ENCODE measurements at places on chromosomes 6 and 20. TPM values are rescaled to one million over a fixed set of nuclear protein-coding genes. Genes with fewer than 3 reads are reported as not detected.

TRIM27 gene
- 67.1 TPM for total RNA-seq

TMEM217 gene
- total RNA-seq, result 2.0 TPM

CST3 gene
- 8.5 TPM for total RNA-seq

TRERF1 gene
- 21.4 TPM for total RNA-seq

DEF6 gene
- 216 TPM for total RNA-seq

ANKEF1 gene
- total RNA-seq, result 7.6 TPM

GRCh38 chr6:40343877-40344565 is 243.1 kb downstream of the LRFN2 start:
- no peaks in the 10 kb centered on the region for H3K36me3 ChIP-seq
- DNase-seq, result no peak
- no peak overlapping the region for H3K27ac ChIP-seq
- H3K27me3 ChIP-seq, result peaks cover 20% of the 10 kb centered on the region

DNA sequence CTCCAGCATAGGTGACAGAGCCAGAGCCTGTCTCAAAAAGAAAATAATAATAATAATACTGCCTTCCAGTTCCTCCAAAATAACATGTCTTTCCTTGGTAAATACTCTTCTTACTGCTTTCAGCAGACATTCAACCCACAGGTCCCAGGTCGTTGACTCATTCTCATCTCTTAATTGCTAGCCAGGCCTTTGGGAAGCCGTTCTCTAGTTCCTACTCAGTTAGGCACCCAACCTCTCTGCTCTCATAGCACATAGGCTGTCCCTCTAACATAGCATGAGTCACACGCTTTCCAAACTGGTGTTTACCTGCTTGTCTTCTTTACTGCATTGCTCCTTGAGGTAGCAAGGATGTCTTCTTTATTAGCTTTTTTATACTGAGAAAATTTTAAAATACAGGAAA is 98.8 kb downstream of the LAMA2 start:
- no peak overlapping the region for H3K27ac ChIP-seq
- H3K4me3 ChIP-seq, result no peak overlapping the region
- DNase-seq, result no peak
- H3K27me3 ChIP-seq, result peaks cover 2% of the 10 kb centered on the region
- no peaks in the 10 kb centered on the region for H3K36me3 ChIP-seq

- H3K27ac ChIP-seq, result no peak overlapping the region
- DNase-seq, result no peak
- H3K36me3 ChIP-seq, result no peaks in the 10 kb centered on the region
- H3K4me1 ChIP-seq, result peaks cover 5% of the 10 kb centered on the region
Observed at GRCh38 chr6:150184850-150185731, 42.2 kb downstream of the PPP1R14C start.

DNA sequence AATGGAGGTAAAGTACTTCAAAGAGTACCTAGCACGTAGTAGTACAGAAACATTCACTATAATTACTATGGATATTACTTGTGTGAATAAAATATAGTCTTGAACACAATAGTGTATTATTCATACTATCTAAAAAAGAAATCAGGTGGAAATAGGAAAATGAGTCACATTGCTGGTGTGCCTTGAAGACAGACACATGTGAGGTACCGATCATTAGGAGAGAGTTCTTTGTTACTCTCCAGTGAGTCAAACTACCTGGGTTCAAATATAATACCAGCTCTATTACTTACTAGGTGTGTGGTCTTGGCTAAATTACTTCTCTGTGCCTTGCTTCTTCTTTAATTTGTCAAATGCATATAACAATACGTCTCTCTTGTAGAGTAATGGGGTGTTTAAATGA is 50.8 kb upstream of the BEND6 start:
- no peaks in the 10 kb centered on the region for H3K4me1 ChIP-seq
- no peak overlapping the region for H3K27ac ChIP-seq
- no peak for DNase-seq
- no peak overlapping the region for H3K4me3 ChIP-seq

DNA sequence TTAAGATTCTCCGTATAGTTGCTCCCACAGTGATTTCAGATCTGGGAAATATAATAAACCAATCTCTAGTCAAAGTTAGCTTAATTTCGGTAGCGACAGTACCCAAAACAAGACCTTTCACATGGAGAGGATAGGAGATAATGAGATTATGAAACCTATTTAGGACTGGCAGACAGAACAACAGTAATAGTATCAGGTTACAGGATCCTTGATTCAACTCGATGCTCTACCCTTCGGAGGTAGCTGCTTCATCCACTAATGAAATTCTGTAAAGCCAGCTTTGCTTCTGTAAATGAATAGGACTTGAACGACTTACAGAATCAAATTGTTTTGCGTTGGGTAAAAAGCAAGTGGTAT is 534 bp upstream of the AKIRIN2 start:
- H3K36me3 ChIP-seq, result peaks cover 16% of the 10 kb centered on the region
- H3K4me3 ChIP-seq, result peak overlapping the region; percentile 99
- no peak for DNase-seq

DNA sequence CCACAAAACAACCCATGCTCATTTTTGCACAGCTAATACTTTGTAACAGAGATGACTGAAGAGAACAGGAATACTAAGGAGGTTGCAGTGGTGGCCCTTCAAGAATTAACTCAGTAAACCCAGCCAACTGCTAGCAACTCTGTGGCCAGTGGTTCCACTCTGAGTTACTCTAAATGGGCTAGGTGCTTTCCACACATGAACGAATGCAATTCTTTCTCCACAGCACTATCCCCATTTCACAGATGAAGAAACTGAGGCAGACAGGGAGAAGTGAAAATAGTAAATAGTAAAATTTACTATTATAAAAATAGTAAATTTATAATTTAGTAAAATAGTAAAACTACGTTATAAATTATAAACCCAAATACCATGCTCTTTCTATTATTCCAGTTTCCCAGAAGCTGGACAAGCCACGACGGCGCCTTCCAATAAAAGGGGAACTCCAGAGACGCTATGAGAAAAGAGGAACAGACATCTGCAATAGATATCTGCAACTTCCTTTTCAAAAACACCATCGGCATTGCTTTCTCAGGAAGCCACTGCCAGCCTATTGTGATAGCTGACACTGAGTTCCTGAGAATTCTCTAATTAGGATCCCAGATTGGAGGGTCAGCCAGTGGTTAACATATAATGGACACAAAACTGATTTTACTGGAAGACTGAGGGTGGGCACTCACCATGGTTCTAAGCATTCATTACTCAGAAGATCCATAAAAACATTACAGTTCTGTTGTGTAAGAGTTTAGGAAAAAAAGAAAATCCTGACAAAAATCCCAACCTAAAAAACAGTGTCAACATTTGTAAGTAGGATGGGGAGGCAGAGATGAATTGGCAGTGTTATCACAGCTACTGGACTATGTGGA is 16.2 kb downstream of the FKBP1A start:
- peak overlapping the region; percentile 36 for H3K4me3 ChIP-seq
- H3K4me1 ChIP-seq, result peaks cover 86% of the 10 kb centered on the region
- no peaks in the 10 kb centered on the region for H3K27me3 ChIP-seq
- H3K27ac ChIP-seq, result peak overlapping the region; percentile 63
- DNase-seq, result no peak
- peaks cover 33% of the 10 kb centered on the region for H3K36me3 ChIP-seq

DNA sequence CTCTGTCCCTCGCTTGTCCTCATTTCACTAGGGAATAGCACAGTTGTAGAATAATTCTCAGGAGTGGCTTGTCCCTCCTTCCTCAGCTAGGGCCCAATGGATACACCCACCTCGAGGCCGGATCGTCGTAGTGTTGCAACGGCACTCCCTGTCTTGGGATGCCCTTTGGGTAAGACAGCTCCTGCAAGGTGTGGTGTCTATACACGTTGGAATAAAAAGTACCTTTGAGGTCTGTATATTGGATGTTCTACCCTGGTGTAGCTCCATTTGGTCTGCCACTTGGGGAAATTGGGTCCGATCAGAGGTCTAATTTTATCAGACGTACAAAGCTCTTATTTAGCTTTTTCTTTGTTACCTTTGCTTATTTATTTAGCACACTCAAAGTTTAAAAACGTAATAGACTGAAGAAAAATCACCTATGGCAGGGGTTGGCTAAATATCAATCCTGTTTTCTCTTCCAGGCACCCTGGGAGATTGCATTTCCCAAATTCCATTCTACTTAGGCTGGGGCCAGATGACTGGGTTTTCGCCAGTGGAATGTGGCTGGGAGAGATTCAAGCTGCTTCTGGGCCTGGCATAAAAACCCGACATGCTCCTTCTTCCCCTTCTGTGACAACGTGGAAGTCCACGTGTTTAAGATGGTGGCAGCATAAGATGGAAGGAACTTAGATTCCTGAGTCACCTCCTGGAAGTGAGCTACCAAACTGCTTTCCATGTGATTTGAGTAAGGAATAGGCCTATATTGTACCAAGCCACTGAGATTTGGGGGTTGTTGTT is 82.3 kb upstream of the CD83 start:
- H3K4me3 ChIP-seq, result no peak overlapping the region
- no peak for DNase-seq
- no peaks in the 10 kb centered on the region for H3K36me3 ChIP-seq
- peaks cover 17% of the 10 kb centered on the region for H3K27me3 ChIP-seq
- H3K27ac ChIP-seq, result no peak overlapping the region

DNA sequence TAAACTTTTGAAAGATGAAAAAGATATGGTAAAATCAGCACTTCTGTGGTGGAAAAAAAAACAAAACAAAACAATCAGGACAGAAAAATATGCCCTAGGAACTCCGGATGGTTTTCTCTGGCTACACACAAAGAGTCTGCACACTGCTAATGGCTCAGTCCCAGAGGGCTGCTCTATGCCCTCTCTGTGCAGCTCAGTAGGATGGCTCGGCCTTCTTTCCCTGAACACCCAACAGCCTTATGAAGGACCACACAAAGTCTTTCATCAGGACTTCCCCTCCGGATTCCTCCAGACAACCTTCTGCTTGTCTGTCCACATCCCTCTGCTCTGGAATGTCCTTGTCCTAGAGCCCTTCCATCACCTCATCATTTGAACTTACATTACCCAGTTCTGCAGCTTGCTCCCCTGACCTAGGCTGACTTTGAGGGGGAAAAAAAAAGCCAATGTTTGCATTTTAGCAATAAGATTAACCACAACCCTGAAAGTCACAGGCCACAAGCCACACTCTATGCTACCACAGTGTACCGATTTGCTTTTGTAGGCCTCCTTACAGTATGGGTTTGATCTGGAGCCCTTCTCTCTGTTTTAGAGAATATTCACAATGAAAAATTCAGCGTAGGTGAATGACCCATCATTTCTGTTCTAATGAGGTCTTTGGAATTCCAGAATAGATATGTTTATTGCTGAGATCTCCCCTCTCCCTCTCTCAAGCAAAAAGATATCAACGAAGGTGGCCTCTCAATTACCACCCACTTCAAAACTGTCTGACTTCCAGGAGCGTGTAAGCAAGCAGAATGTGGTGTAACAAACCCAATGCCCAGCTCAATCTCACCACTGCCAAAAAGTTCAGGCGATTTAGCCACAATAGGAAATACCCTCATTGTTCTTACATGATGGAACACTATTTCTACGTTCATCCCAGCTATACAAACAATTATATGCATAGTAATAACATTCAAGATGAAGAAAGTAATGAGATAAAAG is 164.0 kb downstream of the GMDS start:
- H3K36me3 ChIP-seq, result peaks cover 26% of the 10 kb centered on the region
- peaks cover 8% of the 10 kb centered on the region for H3K27me3 ChIP-seq
- peaks cover 24% of the 10 kb centered on the region for H3K4me1 ChIP-seq
- peak overlapping the region; percentile 43 for H3K4me3 ChIP-seq

DNA sequence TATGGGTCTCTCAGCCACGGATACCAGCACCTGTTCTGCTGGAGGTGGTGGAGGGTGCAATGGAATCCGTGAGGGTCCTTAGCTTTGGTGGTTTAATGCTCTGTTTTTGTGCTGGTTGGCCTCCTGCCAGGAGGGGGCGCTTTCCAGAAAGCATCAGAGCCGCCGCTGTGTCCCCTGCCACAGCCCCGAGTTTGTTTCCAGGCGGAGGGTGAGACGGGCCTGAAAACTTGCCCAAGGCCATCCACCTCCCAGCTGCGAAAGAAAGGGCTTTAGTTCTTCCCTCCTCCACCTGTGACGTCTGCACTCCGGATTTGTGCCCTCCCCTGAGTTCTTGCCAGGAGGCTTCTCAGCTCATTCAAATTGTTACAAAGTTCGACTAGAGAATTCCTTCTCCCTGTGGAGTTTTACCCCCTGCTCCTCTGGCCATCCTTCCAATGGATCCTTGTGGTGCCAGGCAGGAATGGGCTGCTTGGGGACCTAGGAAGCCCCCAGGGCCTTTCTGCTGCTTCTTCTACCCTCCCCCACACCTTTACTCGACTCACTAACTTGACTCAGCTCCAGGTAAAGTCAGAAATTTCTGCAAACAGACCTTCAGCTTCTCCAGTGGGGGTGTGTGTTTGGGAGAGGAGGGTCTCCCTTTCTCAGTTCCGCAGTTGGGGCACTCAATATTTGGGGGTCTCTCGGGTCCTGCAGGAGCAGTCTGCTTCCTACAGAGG is 873.7 kb downstream of the KIF16B start:
- no peaks in the 10 kb centered on the region for H3K27me3 ChIP-seq
- no peak overlapping the region for H3K4me3 ChIP-seq
- no peaks in the 10 kb centered on the region for H3K4me1 ChIP-seq
- no peak for DNase-seq
- no peaks in the 10 kb centered on the region for H3K36me3 ChIP-seq

DNA sequence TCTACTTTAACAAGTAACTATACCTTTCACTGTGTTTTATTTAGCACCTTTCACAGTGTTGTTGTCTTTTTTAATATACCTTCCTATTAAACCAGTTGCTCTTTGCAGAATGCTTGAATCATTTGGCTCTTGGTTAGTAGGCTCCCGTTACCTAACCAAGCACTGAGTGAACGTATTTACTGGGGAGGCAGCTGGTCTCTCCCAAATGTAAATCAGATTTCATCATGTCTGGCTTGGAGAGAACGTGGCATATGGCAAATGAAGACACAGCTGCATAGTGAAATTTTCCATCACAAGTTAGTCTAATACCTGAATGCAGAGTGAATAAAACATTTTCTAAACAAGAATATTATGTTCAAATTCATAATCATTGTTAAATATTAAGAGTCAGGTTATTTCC is 12.4 kb downstream of the HTR1E start:
- H3K27me3 ChIP-seq, result no peaks in the 10 kb centered on the region
- no peaks in the 10 kb centered on the region for H3K4me1 ChIP-seq
- H3K4me3 ChIP-seq, result no peak overlapping the region
- no peaks in the 10 kb centered on the region for H3K36me3 ChIP-seq

DNA sequence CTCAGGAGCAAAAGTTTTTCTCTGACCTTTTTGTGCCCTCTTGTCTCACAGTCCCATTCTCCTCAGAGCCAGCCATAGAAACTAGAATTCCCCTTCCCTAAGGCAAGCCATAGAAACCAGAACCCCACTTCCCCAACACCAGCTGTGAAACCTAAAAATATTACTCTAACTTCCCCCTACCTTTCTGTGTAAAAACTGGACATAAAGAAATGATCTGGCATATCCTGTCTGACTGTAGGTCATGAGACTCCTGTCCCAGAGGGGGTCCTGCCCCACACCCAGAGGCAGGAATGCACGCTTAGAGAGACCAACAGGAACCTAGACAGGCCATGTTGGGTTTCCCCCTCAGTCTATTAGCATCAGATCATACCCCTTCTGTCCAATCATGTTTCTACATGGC is 140.6 kb upstream of the SLC22A16 start:
- H3K4me3 ChIP-seq, result no peak overlapping the region
- H3K36me3 ChIP-seq, result peaks cover 27% of the 10 kb centered on the region

Measured in activated naive CD8-positive, alpha-beta T cell treated with anti-CD3 and anti-CD28 coated beads, Interleukin-2, amount 10 ng/mL, durations not matched to agents 7 days and 5 days (primary cell).